ENCODE measurements at places on chromosomes 2 and 18. TPM values are rescaled to one million over a fixed set of nuclear protein-coding genes. Genes with fewer than 3 reads are reported as not detected.

Gene UGT1A7
- total RNA-seq, result not detected

Gene GCG
- not detected for total RNA-seq

Gene HTRA2
- total RNA-seq, result 23.4 TPM

Gene CD8B2
- not detected for total RNA-seq

Gene PELI1
- total RNA-seq, result 9.9 TPM

Gene LAMA1
- total RNA-seq, result 0.25 TPM

Gene FAM117B
- total RNA-seq, result 1.2 TPM

Gene MXD1
- 3.9 TPM for total RNA-seq

Gene HOXD1
- 3.7 TPM for total RNA-seq

Gene UCN
- total RNA-seq, result not detected

Gene SKA1
- total RNA-seq, result 30.3 TPM

Gene SP140L
- total RNA-seq, result 11.0 TPM

Gene CNTNAP5
- not detected for total RNA-seq

Gene KCNG2
- not detected for total RNA-seq

Gene SP110
- total RNA-seq, result 16.4 TPM

Gene TMEM169
- total RNA-seq, result not detected

Gene CYP26B1
- 19.7 TPM for total RNA-seq

Gene TUBA4B
- not detected for total RNA-seq

Gene DHRS9
- not detected for total RNA-seq

Gene MALL
- 171 TPM for total RNA-seq

Gene SAP130
- 9.7 TPM for total RNA-seq

Gene CROCC2
- not detected for total RNA-seq

Gene GRP
- total RNA-seq, result not detected

Gene LRATD1
- 3.8 TPM for total RNA-seq

Gene ADAM23
- 5.0 TPM for total RNA-seq

Gene SCN7A
- total RNA-seq, result not detected

Measured in mammary microvascular endothelial cell (primary cell).